ELR (cell line): ENCODE measurements at places on chromosomes 4 and X.

DNA sequence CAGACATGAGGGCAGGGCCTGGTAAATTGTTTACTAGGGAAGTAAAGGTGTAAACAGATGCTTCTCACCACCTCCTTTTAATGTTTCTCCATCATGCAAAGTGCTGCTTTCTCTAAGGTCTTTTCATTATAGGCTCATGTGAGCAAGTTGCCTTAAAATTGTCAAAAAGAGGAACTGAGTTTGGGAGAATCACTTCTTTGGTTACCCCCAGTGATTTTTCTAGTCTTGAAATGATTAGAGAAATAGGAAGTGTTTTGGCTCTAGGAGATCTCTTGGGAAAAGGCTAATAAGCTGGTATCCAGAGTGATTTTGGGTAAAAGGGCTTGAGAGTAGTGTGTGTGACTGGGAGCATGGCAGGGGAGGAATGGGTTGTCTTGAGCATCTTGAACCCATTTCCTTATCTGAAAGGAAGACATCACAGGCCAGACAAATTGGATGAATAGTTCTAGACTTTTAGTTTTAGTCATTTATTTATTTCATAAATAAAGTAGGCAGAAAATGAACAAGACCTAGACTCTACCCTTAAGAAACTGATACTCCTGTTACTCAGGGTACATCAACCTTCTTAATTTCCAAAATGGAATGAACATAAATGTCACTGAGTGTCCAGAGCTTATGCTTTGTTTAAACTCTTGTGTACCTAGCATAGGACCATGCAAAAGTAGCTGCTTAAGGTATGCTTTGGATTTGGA lies 14.2 kb downstream of the GRPR start:
- no peak for DNase-seq

- no peak for DNase-seq
Measured at GRCh38 chr4:33200377-33200776, 2480.2 kb downstream of the PCDH7 start.

DNA sequence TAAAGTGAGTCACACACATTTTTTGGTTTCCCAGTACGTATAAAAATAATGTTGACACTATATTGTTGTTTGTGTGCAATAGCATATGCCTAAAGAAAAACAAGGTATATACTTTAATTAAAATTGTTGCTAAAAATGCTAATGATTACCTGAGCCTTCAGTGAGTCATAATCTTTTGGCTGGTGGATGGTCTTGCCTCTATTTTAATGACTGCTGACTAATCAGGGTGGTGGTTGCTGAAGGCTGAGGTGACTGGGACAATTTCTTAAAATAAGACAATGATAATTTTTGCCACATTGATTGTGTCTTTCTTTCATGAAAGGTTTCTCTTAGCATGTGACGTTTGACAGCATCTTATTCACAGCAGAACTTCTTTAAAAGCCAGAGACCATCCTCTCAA lies 21.0 kb upstream of the ANXA10 start:
- DNase-seq = peak; percentile 16

GRCh38 chr4:28682847-28683246 lies 1822.2 kb downstream of the STIM2 start:
- DNase-seq = no peak

- DNase-seq = peak; percentile 36
Measured at GRCh38 chr4:174578366-174578765, 56.1 kb upstream of the HPGD start.
